NCI-H1930 (cell line): ENCODE measurements at places on chromosomes 3 and 15.

DNA sequence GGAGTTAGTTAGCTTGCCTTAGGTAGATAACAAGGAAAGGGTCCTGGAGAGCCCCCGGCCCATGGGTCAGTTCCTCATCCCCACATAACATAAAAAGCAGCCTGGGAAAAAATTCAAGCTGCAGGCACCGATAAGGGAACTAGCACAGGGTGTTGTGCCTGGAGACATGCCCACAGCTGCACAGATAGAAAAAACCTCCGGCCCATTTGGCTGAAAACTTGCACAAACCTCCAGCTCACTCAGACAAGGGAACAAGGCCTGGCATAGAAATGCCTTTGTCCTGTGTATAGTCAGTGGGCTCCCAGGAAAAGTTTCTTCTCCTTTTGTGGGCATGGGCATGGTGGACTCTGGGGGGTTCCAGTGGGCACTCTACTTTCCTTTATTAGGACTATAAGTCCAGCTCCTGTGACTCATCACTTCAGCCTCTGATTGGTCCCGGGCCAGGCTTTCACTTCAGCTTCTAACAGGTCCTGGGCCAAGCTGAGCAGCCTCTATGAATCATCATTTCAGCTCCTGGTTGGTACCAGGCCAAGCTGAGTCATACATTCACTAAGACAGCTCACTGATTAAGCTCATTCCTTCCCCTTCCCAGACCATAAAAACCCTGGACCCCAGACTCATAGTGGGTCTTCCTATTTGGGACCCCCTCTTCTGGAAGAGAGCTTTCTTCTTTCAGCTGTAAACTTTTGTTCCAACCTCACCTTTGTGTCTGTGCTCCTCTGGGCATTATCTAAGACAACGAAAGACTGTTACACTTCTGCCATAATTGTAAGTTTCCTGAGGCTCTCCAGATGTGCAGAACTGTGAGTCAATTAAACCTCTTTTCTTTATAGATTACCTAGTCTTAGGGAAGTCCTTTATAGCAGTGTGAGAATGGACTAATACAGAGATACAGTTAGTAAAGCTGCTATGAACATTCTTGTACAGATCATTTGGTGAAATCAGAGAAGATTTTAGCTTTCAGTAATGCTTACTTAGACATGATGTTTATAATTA lies 348.0 kb upstream of the DPPA4 start:
- no peak for DNase-seq

DNA sequence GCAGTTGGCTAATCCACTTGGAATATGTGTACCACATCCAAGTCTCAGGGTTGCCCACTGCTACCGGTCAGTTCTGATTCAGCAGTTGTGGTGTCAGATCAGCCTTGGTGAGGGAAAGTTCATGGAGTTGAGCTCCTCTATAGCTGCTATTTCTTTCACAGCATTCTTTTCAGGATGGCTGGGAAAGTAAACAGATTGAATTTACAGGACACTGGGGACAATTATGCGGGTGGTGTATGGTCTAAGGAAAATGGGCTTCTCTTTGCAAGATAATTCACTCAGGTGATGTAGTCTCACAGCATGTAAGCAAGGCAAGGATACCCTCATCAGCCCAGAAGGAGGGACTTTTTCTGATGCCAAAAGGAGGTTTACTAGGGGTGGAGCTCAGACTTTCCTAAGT lies 249.9 kb downstream of the DOCK3 start:
- no peak for DNase-seq

GRCh38 chr3:40103829-40104228 lies 205.7 kb upstream of the EIF1B start:
- no peak for DNase-seq

DNA sequence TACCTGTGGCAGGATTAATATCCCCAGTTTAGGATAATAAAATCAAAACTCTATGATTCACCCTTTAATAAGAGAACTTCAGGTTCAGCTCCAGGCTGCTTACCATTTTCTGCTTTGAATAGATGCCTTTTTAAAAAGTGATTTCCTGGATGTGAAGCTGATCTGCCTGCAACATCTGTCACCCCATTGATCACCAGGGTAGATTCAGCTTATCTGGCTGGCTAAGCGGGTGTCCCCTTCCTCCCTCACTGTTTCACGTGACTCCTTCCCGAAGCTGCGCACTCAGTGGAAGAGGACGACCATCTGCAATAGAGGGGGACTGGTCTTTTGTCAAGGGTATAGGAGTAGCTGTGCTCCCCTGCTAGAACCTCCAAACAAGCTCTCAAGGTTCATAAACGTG lies 128.1 kb downstream of the IL1RAP start:
- DNase-seq: no peak

DNA sequence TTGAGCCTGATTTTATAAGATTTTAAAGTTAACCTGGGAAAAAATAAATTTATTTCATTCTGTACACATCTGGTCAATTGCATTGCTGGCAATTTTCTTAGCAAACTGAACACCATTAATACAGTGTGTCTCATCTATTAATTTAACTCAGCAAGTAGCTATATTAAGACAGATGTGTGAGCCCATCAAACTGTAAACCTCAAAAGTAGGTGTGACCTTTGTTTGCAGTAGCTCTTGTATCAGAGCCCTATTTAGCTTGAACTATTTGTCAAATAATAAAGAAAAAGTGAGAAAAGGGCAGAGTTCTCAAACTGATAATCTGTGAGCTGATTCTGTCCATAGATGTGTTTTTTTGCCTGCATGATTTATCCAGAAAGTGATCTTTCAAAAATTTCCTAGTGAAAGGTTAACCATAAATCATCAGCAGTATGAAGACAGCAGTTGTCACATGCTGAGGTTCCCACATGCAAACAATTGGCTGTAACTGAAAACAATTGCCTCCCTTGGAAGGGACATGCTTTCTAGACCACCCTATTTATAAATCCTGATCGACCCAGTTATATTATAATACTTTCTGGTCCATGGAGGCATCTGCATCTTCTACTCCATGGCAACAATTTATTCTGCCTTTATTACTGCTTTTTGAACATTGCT lies 646.5 kb downstream of the NSUN3 start:
- DNase-seq: no peak

DNA sequence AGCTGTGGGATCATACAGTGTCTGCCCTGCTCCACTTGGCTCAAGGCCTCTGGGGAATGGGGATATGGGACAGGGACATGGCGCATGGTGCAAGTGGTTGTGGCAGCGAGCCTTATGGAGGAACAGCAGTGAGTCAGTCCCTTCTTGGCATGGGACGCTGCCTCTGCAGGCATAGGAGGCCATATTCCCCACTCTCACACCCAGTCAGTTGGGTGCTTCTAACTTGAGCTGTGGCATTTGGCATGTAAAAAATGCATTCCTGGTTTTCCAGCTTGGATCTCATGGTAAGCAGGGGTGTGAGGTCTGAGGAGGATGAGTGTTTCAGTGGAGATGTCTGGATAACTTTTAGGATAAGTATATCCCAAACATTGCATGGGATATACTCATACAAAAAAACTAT lies 31.6 kb upstream of the UBE2Q2 start:
- DNase-seq: no peak

DNA sequence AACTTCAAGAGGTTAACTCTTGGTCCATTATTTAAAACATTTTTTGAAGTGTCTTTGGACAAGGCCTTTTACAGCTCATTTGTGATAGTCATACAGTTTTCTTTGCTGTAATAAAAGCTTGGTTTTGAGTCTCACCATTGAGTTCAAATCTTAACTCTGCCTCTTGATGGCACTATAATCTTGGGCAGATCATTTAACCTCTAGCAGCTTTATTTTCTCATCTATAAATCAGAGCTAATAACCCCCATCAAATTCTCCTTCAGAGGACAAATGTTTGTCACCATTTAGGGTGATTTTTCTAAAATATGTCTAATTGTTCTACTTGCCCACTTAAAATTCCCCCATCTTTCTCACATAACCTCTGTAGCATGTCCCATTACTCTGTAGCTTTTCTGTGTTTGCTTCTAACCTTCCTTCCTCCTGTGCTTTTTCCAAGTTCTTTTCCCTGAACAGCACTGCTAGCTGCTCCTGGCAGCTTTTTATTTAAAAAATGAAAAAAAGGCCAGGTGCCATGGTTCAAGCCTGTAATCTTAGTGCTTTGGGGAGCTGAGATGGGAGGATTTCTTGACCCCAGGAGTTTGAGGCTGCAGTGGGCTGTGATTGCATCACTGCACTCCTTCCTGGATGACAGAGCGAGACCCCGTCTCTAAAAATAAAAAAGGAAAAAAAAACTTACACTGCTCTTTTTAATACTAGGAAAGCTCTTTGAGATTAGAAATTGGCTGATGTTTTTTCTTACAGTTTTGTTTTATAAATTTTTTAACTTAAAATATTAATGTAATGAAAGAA lies 28.5 kb downstream of the UBE2E1 start:
- DNase-seq: no peak

DNA sequence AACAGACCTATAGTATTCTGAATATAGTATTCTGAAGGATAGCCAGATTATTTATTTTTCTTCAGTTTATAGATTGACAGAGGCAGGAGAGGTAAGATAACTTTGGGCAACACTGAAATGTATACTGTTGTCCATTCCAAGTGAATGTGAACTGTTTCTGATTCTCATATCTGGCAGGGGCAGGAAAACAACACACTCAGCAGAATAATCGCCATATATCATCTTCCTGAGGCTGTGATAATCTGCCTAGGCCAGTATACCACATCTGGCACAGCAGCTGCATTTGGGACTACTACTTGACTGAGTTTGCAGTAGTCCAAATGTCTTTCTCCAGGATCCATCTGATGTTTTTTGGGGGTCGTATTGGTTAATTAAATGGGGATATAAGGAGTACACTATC lies 22.4 kb upstream of the SETD2 start:
- DNase-seq: no peak

GRCh38 chr3:127728417-127729015 lies 55.8 kb downstream of the ABTB1 start:
- DNase-seq: no peak

GRCh38 chr3:97815149-97815917 lies 6.5 kb upstream of the CRYBG3 start:
- no peak for DNase-seq

- DNase-seq: peak; percentile 2
These were observed 237.7 kb downstream of the SLCO3A1 start for GRCh38 chr15:92091155-92091734.

- no peak for DNase-seq
These were observed 49.1 kb downstream of the NR1I2 start for GRCh38 chr3:119831022-119831421.

DNA sequence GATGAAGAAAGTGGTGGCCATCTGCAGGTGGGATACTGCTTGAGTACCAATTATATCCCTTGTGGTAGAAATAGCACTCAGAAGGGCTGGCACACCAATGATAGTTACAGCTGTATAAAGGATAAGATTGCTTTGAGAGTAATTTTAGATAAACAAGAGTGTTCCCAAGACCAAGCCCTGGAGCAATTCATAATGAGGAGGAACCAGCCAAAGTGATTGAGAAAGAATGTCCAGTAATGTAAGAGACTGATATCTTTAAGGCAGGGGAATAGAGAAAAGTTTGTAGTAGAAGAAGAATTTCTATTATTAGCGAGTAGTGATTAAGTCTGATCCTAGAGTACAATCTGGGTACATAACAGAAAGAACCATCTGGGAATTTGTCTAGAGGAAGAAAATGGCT lies 945.1 kb downstream of the OTOL1 start:
- no peak for DNase-seq

GRCh38 chr3:177279118-177279815 lies 82.0 kb upstream of the TBL1XR1 start:
- DNase-seq: no peak

DNA sequence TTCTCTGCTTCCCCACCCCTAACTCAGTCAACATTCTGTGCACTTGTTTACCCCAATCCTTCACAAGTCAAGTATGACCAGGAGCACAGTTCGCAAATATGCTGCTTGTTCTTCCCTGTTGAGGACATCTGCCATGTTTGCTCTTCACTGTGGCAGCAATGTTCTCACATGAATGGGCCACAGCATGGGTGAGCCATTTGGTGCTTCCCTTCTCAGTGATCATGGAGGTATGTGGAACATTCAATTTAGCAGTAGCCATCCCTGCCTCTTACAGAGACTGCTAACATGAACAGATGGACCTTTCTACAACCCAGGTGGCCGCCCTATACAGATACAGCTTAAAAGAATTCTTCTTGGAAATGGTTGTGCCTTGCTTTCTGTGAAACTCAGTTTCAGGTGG lies 660.1 kb upstream of the SGO1 start:
- DNase-seq: no peak

- no peak for DNase-seq
These were observed 105.1 kb upstream of the ETV5 start for GRCh38 chr3:186213946-186214345.

DNA sequence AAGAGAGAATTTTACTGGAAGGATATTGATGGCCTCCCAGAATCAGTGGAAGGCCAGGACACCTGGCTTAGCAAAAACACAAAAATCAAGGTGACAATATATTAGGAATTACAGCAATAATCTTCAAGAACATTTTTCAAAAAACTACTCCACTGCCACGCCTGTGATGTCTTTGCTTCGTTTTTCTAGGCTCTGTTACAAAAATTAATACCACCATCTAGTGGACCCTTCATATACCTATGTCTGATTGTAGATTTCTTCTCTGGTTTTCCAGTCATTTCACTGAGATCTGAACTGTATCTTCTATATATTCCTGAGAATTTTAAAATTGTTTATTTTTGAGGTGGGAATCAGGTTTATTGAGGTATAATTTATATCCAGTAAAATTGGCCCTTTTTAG lies 5.6 kb upstream of the SLC33A1 start:
- no peak for DNase-seq

DNA sequence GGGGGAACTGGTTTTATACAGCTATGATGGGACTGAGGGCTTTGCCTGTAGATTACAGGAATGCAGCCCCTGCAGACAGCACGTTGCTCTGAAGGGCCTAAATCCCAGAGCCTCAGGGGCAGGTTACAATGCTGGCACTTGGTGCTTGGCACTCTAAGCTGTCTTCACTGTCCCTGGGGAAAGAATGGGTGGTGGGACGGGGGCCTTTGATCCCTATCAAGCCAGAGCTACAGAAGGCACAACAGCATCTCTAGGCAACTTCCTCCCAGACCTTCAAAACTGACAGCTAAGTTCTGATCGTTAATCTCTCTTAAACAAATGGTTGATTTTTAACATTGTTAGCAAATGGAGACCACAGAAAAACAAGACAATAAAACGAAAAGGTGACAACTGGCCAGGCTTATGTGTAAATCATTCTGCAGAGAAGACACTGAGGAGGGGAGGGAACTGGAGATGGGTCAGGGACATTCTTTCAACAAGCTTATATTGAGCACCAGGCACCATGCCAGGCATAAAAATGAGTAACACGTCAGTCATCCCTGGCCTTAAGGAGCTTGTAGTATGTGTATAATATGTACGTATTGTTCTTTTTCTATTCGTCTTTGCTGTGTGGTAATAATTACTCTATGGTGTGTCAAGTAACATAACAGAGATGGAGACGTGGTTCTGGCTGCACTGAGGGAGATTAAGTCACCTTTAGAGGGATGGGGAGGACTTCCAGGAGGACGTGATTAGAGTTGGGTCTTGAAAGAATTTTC lies 49.1 kb downstream of the CA12 start:
- DNase-seq: no peak

GRCh38 chr3:127114337-127115070 lies 78.4 kb upstream of the PRR23E start:
- no peak for DNase-seq

- DNase-seq: no peak
These were observed 17.0 kb downstream of the HRG start for GRCh38 chr3:186682812-186683211.
